Activated CD4-positive, alpha-beta T cell treated with anti-CD3 and anti-CD28 coated beads, Interleukin-10, Interleukin-2, amounts not matched to agents 100 ng/mL and 50 ng/mL, durations not matched to agents 16 hours and 8 hours (primary cell): ENCODE measurements at places on chromosomes 12 and 14.
A peak's percentile ranks its signal among the peaks of the same experiment; 100 is the strongest.

DNA sequence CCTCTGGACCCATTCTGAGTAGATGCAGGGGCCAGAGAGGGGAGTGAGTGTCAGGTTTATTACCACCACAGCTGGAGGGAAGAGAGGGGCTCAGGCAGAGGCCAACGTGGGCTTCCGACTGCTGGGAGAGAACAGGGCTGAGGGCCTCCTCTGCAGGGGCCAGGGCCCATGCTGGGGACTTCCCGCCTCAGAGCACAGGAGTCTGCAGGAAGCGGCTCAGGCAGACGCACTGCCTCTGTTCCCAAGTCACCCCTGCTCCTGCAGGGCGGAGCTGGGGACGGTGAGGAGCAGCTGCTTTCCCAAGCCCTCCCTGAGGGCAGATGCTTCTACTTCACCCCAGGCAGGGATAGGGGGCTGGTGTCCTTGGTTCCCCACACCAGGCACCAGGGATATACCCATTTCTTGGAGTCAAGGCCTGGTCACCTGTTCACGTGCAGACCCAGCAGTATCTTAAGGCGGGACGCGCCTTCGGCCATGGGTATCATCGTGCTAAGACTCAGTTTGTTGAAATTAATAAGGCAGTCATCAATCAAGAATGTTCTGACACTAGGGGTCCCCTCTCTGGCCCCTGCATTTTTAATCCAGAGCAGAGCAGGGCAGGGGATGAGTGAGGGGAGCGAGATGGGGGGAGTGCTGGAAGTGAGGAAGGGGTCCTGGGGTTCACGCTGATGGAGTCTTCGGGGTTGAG, 100.0 kb downstream of the PIWIL1 start:
- DNase-seq = no peak

GRCh38 chr12:94550964-94551363, 91.3 kb upstream of the CEP83 start:
- no peak for DNase-seq

DNA sequence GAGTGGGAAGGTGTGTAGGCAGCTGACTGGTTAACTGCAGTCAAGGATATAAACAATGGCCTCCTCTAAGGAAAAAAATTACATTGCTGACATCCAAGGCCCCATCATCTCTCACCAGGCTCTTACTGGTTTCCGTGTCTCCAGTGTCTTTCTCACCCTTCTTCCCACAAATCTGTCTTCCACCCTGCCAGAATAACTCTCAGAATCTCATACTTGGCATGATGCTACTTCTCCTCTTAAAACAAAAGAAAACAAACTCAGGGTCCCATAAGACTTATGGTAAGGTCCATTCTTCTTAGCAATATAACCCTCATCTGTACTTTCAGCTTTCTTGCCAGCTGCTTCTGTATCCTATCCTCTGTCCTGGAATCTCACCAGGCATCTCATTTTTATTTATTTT, 68.9 kb downstream of the SUSD6 start:
- no peak for DNase-seq

GRCh38 chr14:27917896-27918295, 848.7 kb upstream of the FOXG1 start:
- no peak for DNase-seq

DNA sequence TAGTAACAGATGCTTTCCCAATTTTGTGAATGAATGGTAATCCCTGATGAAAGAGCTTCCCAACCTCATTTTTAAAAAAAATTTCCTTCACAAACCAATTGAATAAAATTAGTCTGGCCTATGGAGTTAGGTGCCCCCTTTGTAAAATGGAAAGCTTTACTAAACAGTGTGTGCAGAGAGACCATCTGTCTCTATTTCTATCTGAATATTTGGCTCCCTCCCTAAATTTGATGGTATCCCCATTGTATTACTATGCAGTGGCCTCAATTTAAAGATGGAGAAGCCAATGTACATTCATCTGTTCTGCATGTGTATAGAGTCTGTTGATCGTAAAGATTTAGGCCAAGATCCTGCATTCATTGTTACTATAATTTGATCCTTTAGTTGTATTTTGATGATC, 397.7 kb upstream of the RGS6 start:
- DNase-seq = no peak

DNA sequence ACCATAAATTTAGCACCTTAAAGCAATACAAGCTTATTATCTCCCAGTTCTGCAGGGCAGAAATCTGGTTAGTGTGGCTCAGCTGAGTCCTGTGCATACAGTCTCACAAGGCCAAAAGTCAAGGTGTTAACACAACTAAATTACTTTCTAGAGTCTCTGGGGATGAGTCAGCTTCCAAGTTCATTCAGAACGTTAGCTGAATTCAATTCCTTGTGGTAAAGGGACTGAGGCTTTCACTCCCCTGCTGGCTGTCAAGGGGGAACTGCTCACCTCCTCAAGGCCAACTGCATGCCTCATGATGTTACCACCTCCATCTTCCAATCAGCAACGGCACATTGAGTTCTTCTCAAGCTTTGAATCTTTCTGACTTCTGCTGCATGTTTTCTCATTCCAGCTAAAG, 27.6 kb downstream of the EML5 start:
- peak; percentile 42 for DNase-seq

- DNase-seq = no peak
Measured at GRCh38 chr12:106564678-106565329, 18.0 kb upstream of the RFX4 start.

- DNase-seq = peak; percentile 68
Measured at GRCh38 chr12:51318846-51319599, 5.0 kb downstream of the BIN2 start.

DNA sequence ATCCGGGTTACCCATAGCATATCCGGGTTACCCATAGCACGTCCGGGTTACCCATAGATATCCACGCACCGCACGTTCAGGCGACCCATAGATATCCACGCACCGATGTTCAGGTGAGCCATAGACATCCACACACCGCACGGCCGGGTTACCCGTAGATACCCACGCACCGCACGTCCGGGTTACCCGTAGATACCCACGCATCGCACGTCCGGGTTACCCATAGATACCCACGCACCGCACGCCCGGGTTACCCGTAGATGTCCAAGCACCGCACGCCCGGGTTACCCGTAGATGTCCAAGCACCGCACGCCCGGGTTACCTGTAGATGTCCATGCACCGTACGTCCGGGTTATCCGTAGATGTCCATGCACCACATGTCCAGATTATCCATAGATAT, 60.3 kb upstream of the SYT1 start:
- DNase-seq = no peak

- no peak for DNase-seq
Measured at GRCh38 chr14:98888281-98888680, 383.7 kb downstream of the BCL11B start.

GRCh38 chr14:100540926-100541620, 46.1 kb downstream of the BEGAIN start:
- DNase-seq = no peak

DNA sequence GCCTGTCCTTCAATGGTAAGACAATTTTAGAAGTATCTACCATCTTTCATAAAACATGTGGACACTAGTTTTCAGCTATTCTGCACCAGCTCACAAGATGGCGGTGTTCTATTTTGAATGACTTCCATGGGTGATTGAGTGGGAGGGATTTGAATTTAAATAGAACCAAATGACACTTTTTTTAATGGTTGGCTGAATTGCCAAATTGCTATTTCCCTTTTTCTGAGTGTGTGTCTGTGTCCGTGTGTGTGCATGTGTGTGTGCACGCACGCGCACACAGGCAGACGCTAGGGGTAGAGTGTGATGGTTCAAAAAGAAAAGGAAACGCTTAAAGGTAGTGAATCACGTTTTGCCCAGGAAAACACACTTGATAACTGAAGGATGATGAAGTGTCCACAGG, 362.6 kb downstream of the DAD1 start:
- DNase-seq = peak; percentile 33

DNA sequence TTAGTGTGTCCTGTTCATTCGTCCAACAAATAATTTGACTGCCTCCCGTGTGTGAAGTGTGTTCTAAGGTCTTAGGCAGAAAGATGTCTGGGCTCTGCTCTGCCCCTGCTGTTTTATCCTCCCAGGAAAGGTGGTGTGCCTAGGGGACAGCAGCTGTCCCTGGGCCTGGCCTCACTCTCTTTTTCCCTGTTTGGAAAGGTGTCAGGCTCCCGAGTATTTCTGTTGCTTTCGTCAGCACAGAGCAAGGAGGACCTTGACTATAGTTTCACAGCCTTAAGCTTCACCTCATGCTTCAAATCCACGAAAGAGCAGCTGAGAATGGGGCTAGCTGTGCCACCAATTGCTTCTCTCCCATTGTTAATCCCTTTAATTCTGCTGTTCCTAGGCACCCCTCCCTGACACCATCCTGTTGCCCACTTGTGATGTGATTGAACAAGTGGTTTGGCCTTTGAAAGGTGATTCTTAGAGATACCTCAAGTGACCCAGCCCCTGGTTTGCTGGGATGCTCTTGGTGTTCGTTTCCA, 54.2 kb downstream of the TGFB3 start:
- no peak for DNase-seq

DNA sequence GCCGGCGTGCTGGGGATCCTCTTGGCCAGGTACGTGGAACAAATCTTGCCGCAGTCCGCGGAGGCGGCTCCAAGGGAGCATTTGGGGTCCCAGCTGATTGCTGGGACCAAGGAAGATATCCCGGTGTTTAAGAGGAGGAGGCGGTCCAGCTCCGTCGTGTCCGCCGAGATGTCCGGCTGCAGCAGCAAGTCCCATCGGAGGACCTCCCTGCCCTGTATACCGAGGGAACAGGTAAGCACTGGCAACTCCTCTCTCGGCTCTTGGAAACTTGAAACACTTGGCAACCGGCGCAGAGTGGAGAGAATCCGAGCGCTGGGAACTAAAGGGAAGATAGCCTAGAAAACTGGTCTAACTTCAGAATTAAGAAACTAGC, 1.7 kb downstream of the PDE3A start:
- no peak for DNase-seq

DNA sequence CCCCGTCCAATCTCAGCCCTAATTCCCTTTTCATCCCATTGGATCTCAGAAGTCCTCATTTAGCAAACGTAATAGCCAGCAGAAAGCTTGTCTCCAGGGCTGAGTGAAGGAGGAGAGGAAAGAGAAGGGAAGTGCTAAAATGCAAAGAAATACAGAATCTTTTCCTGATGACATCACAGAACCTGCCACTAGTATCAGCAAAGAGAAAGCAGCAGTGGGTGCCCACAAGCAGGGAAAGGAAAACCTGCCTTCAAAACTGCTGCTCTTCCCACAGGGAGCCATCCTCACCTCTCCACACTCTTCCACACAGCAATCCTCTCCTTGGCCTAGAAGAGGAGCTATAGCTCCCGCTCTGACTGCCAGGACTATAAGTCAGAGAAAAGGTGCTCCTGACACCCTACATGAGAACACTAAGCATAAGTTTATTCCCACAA, 11.3 kb downstream of the MED13L start:
- DNase-seq = no peak

DNA sequence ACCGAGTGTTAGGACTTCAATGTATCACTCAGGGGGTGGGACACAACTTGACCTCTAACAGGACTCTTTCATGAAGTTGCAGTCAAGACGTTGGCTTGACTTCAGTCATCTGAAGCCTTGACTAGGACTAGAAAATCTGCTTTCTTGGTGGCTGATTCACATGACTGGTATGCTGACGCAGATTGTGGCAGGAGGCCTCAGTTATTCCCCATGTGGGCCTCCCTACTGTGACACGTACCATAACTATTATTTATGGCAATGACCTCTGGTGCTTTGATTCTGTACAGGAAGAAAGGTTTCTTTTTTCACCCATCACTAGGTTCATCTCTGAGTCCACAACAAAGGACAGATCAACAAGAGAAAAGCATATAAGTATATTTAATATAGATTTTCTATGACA, 270.4 kb downstream of the NEDD1 start:
- no peak for DNase-seq

DNA sequence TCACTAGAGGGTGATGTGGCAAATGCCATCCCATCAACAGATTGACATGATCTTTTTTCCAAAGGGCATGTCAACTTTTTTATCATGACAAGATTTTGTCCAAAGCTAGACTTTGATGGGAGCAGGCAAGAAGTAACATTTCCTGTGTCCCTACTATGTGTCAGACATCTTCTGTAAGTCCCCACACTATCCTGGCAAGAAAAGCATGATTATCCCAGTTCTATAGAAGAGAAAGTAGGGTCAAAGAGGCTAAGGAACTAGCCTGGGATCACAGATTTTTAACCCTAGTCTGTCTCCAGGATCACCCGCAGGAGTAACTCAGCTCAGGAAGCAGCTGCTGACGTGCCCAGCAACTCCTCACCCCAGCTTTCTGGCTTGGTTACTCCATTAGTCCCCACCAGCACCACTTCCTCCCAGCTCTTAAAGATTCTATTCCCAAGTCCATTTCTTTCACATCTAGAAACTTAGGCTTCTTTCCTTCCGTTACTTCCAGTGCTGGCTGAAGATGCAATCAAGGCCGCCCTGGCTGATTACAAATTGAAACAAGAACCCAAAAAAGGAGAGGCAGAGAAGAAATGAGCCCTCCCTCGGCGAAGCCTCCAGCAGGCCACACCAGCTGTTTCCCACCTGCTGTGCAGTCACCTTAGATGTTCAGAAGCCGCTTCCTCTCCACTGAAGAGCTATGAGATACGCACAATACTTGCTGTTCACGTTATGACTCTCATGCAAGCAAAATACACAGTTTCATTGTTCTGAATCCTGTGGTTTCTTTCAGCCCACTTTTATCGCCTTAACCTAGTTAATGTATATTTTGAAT, 6.2 kb downstream of the ISCU start:
- DNase-seq = peak; percentile 93

- no peak for DNase-seq
Measured at GRCh38 chr12:12713932-12714275, 3.3 kb upstream of the CDKN1B start.

GRCh38 chr12:21483531-21483930, 17.9 kb downstream of the RECQL start:
- no peak for DNase-seq

GRCh38 chr12:66140731-66141130, 10.2 kb upstream of the LLPH start:
- DNase-seq = no peak
